Brain microvascular endothelial cell (primary cell): ENCODE measurements at places on chromosomes 5 and 9.

- DNase-seq: no peak
Observed at GRCh38 chr9:109311731-109312130, 9.1 kb downstream of the EPB41L4B start.

DNA sequence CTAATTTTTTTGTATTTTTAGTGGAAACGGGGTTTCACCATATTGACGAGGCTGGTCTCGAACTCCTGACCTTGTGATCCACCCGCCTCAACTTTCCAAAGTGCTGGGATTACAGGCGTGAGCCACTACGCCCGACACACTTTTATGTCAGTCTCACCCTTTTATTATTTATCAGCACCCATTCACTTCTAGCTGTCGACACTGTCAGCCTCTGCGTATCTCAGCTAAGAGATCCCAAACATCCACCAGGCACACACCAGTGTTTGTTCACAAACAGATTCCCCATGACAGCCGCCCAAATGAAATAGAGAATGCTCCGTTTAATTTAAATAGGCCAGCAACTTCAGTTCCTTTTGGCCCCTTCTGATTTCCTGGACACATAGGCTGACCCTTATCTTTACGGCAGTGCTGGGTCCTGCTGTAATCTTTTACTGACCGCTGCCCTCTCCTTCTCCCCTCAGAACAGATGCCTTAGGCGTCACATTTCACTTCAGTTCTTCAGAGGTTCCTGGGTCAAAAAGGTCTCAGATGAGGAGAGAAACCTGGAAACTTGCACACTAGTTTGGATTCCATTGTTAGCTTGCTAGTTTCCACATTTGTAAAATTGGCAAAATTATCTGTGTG is 43.1 kb upstream of the CKMT2 start:
- no peak for DNase-seq

DNA sequence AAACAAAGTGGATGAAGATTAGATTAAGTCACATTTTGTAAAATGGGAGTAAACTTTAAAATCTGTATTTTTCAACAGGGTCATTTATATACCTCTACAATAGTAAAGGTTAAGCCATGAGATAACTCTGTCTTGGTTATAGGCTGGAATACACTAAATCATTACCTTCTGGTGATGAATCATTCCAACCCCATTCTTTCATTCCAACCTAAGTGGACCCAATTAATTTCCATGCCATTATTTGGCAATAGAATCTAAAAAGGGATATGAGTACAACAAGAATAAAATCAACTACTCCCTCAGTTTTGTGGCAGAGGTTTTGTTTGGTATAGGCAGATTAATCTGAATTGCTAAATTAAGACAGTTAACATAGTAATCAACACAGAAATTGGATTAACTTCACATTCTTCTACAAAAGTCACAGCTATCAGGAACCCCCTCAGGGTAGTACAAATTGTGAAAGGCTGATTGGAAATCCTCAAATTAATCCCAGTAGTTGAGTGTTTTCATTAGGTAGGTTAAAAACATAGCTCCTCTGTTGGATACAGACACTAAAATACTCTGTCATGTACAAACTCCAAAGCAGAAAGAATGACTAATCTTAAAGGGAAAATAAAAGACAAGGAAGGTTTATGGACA is 54.2 kb downstream of the ELAVL2 start:
- DNase-seq: no peak

DNA sequence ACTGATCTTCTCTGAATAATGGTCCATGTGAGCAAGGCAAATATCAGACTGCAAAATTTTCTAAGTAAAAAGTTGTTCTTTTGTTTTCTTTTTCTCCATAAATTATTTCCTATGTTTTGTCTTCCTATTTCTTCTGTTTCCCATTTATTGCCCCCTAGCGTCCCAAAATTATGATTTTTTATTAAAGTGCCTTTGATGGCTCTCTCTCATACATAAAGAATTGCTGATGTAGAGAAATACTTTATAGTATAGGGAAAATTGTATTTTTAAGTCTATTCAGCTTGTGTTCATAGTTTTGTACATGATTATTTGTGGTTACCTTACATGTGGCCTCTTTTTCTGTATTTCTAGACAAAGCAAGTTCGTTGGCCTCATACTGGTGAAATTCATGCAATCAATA is 1031.2 kb downstream of the EFNA5 start:
- DNase-seq: no peak

GRCh38 chr9:31715250-31715649 is 669.2 kb upstream of the ACO1 start:
- DNase-seq: no peak

DNA sequence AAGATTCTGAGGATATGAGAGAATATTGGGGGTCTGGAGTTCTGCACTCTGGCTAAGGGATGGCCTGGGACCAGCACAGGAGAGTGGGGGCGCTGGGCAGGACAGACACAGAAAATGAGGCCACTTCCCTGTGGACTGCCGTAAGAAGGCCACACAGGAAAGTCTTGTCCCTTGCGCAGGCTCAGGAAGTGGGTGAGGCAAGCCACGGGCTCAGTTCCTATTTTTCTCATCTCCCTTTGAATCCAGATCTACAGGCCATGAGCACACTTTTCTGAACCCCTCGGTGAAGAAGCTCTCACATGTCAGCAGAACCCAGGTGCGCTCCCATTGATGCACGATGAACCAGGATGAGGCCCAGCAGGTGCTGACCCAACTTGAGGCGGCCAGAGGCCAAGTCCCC is 207.4 kb downstream of the AGTPBP1 start:
- DNase-seq: no peak

DNA sequence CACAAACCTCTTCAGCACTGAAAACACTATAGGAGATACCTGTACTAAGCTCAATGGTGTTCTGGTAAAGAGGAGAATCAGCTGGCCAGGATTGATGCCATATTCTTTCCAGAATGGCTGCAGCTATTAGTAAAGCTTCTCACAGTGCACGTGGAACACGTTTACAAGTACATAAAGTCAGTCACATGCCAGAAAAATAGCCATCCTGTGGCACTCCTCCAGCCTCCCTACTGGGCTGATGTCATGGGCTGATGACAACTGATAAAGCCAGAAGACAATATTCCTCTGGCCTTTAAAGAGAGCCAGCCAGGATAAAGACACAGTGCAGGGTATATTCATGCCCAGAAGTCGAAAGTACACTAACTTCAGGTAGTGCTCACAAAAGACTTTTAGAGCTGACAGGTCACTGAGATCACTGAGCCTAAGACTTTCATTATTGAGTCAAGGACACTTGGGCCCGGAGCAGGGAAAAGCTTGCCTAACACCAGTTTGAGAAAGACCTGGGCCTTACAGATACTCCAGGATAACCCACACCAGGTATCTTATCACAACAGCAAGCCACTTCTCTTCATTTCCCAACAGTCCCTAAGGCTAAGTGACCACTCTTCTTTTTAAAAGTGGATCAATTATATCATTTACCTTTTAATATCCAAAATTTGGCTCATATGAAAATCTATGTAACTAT is 29.4 kb downstream of the ABITRAM start:
- peak; percentile 15 for DNase-seq

- no peak for DNase-seq
Observed at GRCh38 chr9:32587901-32588300, 14.9 kb upstream of the NDUFB6 start.

GRCh38 chr5:88719434-88719833 is 163.6 kb downstream of the MEF2C start:
- DNase-seq: no peak

GRCh38 chr9:134433101-134433500 is 106.8 kb downstream of the RXRA start:
- DNase-seq: no peak

DNA sequence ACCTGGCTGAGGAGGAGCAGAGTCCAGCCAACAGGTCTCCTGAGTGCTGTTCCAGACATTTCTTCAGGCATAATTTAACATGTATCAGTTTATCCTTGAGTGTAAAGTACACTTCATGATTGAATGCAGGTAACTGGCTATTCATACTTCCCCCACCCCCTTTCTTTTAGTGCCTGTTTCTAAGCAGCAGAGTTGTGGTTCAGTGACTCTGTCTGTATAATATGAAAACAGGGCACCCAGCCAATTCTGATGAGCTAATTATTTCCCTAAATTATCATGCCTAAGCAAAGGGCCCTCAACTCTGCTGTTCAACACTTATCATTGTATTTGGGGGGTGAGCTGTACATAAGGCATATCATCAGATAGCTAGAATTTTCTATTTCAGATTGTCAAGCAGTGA is 51.9 kb upstream of the ZSWIM6 start:
- peak; percentile 86 for DNase-seq

GRCh38 chr9:131891598-131891997 is 151.7 kb upstream of the RAPGEF1 start:
- DNase-seq: no peak

DNA sequence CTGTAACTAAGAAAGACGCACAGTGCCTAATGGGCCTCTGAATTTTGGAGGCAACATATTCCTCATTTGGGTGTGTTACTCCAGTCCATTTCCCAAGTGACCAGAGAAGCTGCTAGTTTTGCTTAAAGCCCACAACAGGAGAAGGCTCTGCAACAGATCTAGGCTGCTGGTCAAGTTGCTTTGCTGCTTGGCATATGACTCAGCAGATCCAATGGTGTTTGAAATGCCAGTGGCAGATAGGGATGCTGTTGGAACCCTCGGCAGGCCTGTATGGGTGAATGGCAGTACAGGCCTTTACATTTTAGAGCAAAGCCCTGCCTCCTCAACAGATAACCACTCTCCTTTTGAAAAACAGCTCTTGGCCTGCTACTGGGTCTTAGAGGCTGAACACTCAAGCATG is 36.2 kb upstream of the ROR2 start:
- no peak for DNase-seq

GRCh38 chr9:25814023-25814422 is 135.8 kb upstream of the TUSC1 start:
- no peak for DNase-seq

- DNase-seq: no peak
Observed at GRCh38 chr5:73284985-73285384, 112.0 kb downstream of the TMEM174 start.

- DNase-seq: no peak
Observed at GRCh38 chr9:123345567-123345955, 10.4 kb upstream of the CRB2 start.
